ENCODE measurements at places on chromosomes 4 and X.
A peak's percentile ranks its signal among the peaks of the same experiment; 100 is the strongest.

DNA sequence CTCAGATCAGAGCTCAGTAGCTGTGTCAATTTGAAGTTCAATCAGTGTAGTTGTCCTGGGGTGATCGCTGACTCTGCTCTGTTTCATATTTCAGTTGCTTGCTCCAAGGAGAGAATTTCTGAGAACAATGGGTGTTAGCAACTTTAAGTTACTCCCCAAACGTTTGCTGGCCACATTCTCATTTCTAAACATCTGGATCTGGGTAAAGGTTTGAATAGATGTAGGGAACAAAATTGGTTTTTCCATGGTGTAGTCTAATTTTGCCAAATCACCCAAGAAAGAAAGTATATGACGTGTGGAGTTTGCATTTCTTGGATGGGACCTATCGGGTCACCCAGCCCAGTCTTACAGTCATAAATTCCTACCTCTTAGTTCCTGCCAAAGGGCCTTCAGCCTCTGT lies 103.7 kb downstream of the AKAP4 start:
- DNase-seq = no peak

DNA sequence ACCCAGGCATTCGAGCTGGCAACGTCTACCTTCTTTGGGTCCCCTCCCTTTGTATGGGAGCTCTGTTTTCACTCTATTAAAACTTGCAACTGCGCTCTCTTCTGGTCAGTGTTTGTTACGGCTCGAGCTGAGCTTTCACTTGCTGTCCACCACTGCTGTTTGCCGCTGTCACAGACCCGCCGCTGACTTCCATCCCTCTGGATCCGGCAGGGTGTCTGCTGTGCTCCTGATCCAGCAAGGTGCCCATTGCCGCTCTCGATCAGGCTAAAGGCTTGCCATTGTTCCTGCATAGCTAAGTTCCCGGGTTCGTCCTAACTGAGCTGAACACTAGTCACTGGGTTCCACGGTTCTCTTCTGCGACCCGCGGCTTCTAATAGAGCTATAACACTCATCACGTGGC lies 183.5 kb upstream of the GALNTL6 start:
- no peak for DNase-seq

DNA sequence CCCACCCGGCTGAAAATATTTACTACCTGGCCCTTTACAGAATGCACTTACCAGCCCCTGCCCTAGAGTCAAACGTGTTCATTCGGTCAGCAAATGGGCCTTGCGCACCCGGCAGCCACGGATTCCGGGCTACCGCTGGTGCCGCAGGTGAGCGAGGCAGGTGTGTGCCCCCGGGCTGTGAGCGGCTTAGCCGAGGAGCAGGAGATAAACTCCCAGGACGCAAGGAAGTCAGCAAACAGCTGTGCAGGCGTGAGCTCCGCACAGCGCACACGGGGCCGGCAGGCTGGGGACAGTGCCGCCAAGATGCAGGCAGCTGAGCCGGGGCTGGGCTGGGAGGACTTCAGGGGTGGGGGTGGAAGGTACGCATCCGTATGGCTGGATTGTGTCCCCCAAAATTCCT lies 211.2 kb upstream of the PSAPL1 start:
- DNase-seq = no peak

- peak; percentile 69 for DNase-seq
These were observed 51.8 kb downstream of the TLR10 start for GRCh38 chr4:38730830-38731646.

GRCh38 chr4:60885011-60885410 lies 315.1 kb upstream of the ADGRL3 start:
- no peak for DNase-seq

GRCh38 chr4:6492861-6493657 lies 20.6 kb upstream of the PPP2R2C start:
- no peak for DNase-seq

GRCh38 chr4:143391261-143391660 lies 54.6 kb downstream of the GAB1 start:
- no peak for DNase-seq

DNA sequence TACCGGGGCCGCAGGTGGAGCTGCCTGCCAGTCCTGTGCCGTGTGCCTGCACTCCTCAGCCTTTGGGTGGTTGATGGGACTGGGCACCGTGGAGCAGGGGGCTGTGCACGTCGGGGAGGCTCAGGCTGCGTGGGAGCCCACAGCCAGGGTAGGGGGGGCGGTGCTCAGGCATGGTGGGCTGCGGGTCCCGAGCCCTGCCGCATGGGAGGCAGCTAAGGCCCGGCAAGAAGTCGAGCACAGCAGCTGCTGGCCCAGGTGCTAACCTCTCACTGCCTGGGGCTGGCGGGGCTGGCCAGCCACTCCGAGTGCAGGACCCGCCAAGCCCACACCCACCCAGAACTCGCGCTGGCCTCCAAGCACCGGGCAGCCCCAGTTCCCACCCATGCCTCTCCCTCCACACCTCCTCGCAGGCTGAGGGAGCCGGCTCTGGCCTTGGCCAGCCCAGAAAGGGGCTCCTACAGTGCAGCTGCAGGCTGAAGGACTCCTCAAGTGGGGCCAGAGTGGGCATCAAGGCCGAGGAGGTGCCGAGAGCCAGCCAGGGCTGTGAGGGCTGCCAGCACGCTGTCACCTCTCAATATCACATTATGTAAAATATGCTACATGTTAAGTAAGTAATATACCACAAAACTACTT lies 104.1 kb downstream of the COX7B2 start:
- no peak for DNase-seq

DNA sequence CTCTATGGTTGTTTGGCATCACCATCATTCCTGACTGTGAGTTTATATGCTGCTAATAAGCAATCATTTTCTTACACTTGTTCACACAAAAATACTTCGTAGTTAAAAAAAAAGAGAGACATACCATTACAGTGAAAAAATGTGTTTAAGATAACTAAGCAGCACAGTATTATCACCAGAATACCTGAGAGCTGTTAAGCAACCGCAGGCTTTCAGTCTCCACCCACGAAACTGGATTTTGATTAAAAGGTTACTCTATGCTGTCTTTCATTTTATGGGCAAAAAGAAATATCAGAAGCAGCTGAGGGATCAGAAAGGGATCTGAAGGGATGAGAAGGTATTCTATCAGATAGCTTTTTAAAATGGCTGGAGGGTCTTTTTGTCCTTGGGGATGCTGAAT lies 148.3 kb downstream of the NEK1 start:
- no peak for DNase-seq

- no peak for DNase-seq
These were observed 431.5 kb downstream of the DACH2 start for GRCh38 chrX:86579777-86580176.

- DNase-seq = no peak
These were observed 56.0 kb downstream of the TMEM131L start for GRCh38 chr4:153521999-153522801.

DNA sequence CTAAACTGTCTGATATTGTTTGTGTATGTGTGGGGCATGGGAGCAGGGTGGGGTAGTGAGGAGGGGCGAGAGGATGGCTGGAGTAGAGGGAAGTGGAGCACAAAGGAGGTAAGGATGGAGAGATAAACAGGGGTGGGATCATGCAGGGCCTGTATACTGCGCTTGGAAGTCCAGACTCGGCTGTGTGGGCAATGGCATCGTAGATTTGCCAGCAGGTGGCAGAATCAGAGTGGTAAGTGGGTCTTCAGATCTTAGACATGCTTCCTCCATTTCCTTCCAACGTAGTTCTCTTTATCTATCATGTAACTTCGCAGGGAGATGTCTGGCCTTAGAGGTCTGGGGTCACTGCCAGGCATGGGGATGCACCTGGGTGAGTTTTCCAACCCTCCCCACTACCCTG lies 155.5 kb downstream of the PDGFRA start:
- no peak for DNase-seq

- DNase-seq = no peak
These were observed 512 bp upstream of the UCP1 start for GRCh38 chr4:140569307-140569638.

- DNase-seq = no peak
These were observed 43.4 kb upstream of the CCKAR start for GRCh38 chr4:26533685-26534084.

- no peak for DNase-seq
These were observed 118.5 kb upstream of the VCX2 start for GRCh38 chrX:8289523-8289922.

DNA sequence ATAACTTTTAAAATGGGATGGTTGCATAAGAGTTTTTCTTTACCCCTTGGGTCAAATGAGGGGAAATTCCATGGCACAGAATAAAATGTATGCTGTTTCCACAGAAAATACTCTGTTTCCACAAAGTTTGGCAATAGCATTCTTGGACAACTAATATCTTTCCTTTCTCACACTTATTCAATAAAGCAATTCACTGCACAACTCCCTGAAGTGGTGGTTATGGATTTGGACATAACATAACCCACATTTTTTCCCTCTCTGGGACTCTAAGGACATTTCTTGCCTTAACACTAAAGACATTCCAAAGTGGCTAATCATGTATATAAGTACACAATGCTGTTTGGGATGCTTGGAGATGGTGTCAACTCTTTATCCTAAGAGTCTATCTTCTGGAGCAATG lies 51.7 kb upstream of the GPM6B start:
- DNase-seq = no peak

GRCh38 chr4:103073792-103074438 lies 2.6 kb downstream of the SLC9B2 start:
- no peak for DNase-seq

DNA sequence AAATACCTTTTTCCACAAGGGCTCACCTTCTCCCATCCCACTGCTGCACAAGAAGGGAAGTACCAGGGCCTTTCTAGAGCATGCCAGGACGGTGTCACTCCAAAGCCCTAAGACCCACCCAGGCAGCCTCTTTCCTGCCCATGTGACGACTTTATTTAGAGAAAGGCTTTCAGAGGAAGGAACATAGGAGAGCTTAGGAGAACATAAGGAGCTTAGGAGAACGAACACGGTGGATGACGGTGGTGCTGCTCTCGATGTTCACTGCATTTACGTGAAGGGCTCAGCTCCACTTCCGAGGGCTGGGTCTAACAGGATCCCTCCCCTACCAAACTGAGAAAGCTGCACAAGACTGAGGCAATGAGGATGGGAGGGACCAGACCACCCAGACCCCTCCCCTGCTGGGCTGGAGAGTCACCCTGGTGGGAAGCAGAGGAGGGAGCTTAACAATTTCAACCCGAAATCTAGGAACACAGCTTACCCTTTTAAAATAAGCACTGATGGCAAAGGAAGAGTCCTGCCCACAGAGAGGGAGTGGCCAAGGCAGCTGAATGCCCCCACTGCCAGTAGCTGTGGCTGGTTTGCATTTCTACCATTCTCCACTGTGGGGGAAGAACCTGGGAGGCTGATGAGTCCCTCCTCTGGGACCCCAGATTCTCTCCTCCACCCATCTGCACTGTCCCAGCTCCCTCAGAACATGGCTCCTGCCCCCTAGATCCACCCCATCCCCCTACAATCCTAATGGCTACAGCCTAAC lies 29.8 kb downstream of the ZFYVE28 start:
- no peak for DNase-seq

DNA sequence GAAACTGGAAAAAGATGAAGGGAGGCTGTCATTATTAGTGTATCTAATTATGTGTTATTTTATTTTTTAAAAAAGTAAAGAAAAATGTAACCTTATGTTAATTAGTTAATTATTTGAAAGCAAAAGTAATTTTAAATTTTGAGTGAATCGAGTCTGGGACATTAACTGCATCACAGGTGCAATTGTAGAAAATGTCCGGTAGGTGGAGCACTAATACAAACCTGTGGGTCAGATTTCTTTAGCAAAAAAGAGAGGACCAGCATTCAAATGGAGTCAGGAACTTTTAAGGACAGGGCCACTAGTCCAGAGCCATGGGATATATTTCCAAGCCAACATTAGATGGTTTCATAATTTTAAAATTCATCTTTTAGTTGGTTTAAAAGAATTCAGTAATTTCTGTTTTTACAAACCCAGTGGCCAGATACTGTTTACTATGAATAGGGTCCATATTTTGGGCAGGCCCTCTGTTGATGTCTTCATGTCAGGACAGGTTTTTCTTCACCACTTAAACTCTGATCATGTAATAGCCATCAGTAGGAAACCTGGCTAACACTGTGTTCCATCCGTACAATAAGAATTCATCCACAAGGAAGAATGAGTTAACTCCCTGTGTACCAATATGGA lies 27.2 kb downstream of the BST1 start:
- no peak for DNase-seq

GRCh38 chr4:13365195-13365594 lies 118.9 kb downstream of the RAB28 start:
- DNase-seq = no peak

DNA sequence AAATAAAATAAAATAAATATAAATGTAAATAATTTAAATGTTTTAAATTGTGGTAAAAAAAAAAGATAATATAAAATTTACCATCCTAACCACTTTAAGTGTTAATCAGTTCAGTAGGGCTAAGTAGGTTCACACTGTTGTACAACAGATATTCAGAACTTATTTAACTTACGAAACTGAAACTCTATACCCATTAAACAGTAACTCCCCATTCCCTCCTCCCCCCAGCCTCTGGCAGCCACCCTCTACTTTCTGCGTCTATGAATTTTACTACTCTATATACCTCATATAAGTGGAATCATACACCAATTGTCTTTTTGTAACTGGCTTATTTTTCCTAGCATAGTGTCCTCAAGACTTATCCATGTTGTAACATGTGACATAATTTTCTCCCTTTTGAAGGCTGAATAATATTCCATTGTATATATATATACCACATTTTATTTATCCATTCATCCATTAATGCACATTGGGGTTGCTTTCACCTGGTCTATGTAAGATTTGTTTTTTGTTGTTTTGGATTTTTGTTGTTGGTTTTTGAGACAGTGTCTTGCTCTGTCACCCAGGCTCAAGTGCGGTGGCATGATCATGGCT lies 32.5 kb upstream of the ELF2 start:
- DNase-seq = no peak

All from AG09319 (cell line).